ENCODE measurements at places on chromosomes 6 and 20. TPM values are rescaled to one million over a fixed set of nuclear protein-coding genes. Genes with fewer than 3 reads are reported as not detected.

- H3K4me3 ChIP-seq, result no peak overlapping the region
- H3K36me3 ChIP-seq, result no peaks in the 10 kb centered on the region
- no peak for DNase-seq
- H3K4me1 ChIP-seq, result no peaks in the 10 kb centered on the region
These were observed 68.9 kb upstream of the KCNQ5 start for GRCh38 chr6:72552938-72553337.

GRCh38 chr6:117958536-117958935, 51.5 kb downstream of the SLC35F1 start:
- no peak overlapping the region for H3K27ac ChIP-seq
- H3K4me3 ChIP-seq, result no peak overlapping the region
- no peaks in the 10 kb centered on the region for H3K36me3 ChIP-seq
- H3K27me3 ChIP-seq, result no peaks in the 10 kb centered on the region

GRCh38 chr20:2768632-2769015, 31.8 kb downstream of the CPXM1 start:
- H3K4me1 ChIP-seq, result no peaks in the 10 kb centered on the region
- H3K4me3 ChIP-seq, result no peak overlapping the region
- no peaks in the 10 kb centered on the region for H3K36me3 ChIP-seq
- H3K27me3 ChIP-seq, result no peaks in the 10 kb centered on the region
- no peak for DNase-seq
- H3K27ac ChIP-seq, result no peak overlapping the region

- no peak overlapping the region for H3K27ac ChIP-seq
- H3K4me3 ChIP-seq, result no peak overlapping the region
- DNase-seq, result no peak
These were observed 23.7 kb upstream of the TRPC4AP start for GRCh38 chr20:35116258-35116657.

- H3K36me3 ChIP-seq, result no peaks in the 10 kb centered on the region
- no peak overlapping the region for H3K4me3 ChIP-seq
- no peaks in the 10 kb centered on the region for H3K27me3 ChIP-seq
- peaks cover 79% of the 10 kb centered on the region for H3K4me1 ChIP-seq
- DNase-seq, result no peak
- peak overlapping the region; percentile 87 for H3K27ac ChIP-seq
These were observed 82.3 kb downstream of the GMPR start for GRCh38 chr6:16320533-16321340.

Gene KCNG1
- total RNA-seq, result 3.4 TPM

Gene C20orf204
- total RNA-seq, result 1.2 TPM
